IPS-NIHi11 (cell line): ENCODE measurements at places on chromosomes 2 and 18.

DNA sequence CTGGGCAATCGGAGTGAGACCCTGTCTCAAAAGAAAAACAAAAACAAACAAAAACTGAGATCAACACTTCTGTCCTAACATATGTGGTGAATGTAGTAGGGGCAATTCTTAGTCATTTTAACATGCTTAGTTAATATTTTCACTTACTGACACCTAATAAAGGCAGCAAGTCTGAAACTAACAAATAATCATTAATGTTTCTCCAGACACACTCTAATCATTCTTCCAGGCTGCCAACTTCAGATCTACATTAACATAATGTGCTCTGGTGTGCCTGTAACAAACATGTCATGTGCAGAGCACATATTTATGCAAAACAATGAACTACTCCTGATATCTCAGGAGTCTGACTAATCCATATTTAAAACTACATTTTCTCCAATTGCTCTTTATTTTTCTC is 6.0 kb downstream of the KRCC1 start:
- no peak for DNase-seq

GRCh38 chr18:11887328-11888128 is 20.6 kb downstream of the MPPE1 start:
- DNase-seq = no peak

- no peak for DNase-seq
Observed at GRCh38 chr2:107305966-107306365, 420.0 kb upstream of the ST6GAL2 start.

DNA sequence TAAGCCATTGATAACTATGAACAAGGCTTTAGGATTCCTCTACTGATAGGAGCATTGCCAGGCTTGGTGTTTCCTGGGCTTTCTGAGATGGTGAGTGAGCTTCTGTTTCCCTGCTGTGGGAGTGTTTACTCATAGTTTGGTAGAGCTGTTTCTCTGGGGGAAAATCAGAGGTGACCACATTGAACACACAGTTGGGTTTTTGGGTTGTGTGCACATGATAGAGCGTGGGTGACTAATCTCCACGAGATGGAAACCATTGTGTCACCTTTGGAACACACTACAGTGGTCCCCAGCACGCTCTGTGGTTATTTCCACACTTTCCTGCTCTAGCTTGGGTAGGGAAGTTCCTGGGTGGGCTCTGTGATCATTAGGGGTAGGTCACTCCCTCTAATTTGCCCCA is 5.4 kb downstream of the IL1R1 start:
- no peak for DNase-seq

GRCh38 chr18:32271672-32272208 is 81.9 kb downstream of the MEP1B start:
- peak; percentile 77 for DNase-seq

DNA sequence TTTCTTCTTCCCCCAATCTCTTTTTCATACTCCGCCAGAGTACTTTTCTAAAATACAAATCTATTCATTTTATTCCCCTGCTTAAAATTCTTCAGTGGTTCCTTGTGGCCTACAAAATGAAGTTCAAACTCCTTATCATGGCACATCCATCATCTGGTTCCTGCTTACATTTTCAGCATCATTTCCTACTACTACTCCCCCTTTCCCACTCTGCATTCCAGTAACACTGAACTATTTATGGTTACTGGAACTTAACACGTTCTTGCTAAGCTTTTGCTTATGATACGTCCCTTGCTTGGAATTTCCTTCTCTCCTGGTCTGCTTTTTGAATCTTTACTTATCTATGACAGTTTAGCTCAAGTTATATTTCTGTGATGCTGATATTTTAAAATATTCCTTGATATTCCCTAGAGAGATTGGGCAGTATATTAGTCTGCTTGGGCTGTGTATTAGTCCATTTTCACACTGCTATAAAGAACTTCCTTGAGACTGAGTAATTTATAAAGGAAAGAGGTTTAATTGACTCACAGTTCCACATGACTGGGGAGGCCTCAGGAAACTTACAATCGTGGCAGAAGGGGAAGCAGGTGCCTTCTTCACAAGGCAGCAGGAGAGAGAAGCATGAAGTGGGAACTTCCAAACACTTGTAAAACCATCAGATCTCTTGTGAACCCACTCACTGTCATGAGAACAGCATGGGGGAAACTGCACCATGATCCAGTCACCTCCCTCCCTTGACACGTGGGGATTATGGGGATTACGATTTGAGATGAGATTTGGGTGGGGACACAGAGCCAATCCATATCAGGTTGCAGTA is 53.2 kb downstream of the BMPR2 start:
- DNase-seq = no peak

DNA sequence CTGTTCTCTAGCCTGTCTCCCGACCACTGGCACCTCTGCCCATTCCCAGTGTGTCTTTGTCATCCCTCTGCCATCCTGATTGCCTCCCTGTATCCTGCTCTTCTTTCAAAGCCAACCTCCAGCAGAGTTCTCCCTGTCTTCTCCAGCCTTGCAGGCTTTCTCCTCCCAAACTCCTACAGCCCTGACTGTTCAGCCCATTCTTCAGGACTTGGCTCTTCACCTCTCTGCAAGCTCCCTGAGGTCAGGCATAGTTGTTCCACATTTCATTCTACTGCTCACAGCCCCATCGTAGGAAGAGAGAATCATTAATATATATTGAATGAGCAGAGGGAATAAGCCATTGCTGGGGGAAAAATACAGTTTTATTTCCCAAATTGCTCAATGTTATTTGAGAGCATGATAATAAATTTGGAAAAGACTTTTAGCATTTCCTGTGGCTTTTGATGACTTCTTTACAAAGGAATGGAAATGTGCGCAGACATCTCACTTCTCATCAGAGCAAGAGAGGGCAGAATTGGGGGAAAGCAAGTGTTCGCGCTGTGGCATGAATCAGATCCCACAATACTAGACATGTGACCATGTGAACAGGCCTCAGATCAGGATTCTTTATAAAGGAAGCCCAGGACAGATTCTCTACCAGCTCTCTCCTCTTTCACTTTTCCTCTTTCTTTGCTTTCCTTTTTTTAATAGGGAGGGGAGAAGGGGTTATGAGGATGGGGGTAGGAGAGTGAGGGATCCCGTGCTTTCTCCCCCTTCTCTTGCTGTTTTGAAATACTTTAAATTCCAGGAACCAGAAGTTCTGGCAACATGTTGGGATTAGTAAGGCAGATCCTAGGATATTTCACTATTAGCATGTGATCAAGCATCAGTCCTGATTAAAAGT is 37.4 kb downstream of the EPAS1 start:
- no peak for DNase-seq

DNA sequence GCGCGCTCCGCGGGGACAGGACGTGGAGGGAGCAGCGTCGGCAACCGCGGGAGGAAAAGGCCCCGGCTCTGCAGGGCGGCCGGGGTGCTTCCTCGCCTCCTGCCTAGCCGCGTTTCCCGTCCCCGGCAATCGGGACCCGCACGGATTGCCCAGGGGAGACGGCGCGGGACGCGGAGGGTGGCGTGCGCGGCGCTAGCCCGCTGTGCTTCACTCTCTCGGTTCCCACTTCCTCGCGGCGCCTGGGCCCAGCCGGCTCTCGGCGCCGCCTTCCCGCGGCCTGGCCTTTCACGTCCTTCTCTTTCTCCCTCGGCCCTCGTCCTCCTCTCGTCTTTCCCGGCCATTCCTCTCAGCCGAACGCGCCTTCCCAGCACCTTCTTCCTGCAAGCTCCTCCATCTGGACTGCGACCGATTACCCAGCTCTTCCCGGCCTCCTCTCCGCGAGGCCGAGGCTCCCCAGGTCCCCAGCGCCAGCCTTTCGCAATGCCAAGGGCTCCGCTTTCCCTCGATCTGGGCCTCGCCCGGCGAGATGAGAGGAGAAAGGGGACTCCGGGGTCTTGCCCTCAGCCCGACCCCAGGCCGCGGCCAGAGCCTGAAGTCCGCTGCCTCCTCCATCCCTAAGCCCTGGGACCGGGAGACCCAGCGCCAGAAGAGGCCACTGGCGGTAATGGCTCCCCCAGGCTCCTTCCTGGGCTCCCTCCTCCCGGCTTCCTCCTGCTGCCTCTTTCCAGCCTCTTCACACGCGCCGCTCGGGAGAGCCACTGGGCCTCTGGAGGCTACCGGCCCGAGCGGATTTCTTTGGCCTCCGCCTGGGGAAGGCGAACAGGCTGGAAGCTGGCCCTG is 34.3 kb upstream of the ATP6V1B1 start:
- no peak for DNase-seq

DNA sequence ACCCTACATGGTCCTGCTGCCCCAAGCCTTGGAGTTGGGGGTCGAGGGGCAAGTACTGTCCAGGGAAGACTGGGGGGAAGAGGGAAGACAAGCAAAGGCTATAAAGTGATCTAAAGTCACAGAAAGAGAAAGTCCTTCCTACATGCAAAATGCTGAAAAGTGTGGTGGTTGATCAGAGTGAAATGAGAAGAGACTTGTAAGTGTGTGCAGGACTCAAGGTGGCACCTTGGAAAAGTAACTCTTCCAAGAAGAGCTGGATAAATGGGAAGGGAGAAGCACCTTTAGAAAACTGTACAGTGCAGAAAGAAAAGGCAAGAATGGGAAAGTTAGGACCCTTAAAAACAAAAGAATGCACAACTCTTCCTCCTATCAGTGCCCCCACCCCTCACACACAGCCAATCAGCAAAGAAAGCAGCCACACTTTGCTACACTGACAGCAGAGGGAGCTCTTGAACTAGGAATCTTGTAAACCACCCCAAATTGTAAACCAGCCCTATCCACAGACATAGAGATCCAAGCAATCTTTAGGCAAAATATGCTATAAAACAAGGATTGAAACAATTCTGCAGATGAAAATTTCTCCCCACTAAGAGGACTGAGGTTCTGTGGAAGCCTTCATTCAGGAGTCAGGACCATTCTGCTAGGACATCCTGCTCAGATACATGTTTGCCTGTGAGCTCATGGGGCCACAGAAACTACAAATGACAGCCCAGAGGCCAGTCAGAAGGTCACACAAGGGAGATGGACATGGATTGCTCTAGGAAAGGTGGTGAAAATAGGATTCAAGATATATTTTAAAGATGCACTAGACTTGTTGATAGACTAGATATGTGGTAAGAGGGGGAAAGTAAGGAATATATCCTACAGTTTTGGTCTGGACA is 146.4 kb downstream of the FTCDNL1 start:
- peak; percentile 68 for DNase-seq

DNA sequence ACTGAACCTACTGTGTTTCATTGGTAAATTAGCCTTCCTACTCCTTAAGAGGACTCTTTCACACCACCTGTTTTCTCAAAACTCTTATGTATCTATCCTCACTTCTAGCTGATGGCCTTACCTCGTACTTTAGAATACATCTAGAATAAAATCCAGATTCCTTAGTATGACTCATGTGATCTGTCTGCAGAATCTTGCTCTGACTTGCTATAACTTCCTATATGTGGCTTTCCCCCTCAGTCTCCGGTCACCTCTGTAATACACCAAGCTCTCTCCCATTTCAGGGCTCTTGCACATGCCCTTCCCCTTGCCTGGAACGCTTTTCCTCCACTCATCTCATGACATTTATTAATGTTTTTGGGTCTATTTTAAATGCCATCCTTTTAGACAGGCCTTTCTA is 95.6 kb upstream of the LHCGR start:
- DNase-seq = no peak

GRCh38 chr2:69554981-69555380 is 88.6 kb downstream of the AAK1 start:
- no peak for DNase-seq

DNA sequence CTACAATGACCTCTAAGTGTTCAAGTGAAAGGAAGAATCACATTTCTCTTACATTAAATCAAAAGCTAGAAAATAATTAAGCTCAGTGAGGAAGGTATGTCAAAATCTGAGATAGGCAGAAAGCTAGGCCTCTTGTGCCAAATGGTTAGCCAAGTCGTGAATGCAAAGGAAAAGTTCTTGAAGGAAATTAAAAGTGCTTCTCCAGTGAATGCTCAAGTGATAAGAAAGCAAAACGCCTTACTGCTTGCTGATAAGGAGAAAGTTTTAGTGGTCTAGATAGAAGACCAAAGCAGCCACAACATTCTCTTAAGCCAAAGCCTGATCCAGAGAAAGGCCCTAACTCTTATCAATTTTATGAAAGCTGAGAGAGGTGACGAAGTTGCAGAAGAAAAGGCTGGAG is 932.3 kb upstream of the ACVR2A start:
- DNase-seq = no peak

DNA sequence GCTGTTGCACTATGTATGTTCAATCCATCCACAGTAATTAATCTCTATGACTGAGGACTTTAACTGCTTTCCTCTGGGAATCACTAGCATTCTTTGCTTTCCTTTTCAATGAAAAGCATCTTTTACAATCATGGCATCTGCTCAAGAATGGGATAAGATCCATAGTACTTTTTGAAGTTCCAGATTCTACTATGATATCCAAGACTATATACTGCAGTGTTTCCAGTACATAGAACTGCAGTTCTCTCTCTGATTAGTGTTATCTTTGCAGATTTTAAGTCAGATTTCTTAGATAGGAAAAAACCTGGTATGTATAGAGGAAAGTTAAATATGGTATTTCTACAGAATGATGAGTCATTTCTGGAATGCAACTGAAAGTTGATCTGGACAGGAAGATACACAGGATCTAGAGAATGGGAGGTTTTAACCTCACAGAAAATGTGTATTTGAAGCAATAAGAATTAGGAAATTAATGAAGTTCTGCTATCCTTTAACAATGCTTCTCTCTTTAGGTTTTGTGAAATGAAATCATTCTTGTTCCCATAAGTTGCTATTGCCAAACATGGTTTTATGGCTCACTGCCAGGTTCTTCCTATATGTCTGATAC is 670.7 kb downstream of the ERBB4 start:
- no peak for DNase-seq

DNA sequence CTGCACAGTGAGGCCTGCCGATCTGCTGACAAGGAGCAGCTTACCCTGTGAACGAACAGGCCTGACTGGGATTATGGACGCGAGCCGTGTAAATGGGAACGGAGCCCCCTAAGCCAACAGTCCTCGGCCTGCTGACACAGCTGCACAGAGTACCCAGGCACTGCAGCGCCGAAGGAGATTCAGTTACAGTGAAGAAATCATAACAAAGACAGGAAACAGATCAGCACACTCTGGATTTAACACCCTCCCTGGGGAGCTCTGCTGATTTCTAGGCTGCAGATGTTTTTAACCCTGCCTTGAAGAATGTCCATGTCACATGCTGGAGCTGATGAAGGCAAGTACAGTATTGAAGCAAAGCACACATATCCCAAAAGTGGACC is 43.4 kb downstream of the COLEC12 start:
- no peak for DNase-seq

- no peak for DNase-seq
Observed at GRCh38 chr18:23634692-23635091, 28.0 kb downstream of the ANKRD29 start.

GRCh38 chr2:173644146-173644545 is 289.5 kb downstream of the CDCA7 start:
- no peak for DNase-seq
